ENCODE measurements at places on chromosomes 7 and 10.

DNA sequence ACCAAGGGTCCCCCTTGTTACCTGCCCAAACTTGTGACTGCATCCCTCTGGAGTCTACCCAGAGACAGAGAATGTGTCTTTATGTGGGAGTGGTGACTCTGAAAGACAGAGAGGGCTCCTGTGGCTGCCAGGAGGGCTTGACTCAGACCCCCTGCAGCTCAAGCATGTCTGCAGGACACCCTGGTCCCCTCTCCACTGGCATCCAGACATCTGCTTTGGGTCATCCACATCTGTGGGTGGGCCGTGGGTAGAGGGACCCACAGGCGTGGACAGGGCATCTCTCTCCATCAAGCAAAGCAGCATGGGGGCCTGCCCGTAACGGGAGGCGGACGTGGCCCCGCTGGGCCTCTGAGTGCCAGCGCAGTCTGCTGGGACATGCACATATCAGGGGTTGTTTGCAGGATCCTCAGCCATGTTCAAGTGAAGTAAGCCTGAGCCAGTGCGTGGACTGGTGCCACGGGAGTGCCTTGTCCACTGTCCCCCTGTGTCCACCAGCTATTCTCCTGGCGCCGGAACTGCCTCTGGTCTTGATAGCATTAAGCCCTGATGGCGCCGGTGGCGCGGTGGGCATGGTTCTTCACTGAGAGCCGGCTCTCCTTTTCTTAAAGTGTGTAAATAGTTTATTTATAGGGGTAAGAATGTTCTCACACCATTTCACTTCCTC lies 19.4 kb upstream of the SH2D4B start:
- no peak for DNase-seq

DNA sequence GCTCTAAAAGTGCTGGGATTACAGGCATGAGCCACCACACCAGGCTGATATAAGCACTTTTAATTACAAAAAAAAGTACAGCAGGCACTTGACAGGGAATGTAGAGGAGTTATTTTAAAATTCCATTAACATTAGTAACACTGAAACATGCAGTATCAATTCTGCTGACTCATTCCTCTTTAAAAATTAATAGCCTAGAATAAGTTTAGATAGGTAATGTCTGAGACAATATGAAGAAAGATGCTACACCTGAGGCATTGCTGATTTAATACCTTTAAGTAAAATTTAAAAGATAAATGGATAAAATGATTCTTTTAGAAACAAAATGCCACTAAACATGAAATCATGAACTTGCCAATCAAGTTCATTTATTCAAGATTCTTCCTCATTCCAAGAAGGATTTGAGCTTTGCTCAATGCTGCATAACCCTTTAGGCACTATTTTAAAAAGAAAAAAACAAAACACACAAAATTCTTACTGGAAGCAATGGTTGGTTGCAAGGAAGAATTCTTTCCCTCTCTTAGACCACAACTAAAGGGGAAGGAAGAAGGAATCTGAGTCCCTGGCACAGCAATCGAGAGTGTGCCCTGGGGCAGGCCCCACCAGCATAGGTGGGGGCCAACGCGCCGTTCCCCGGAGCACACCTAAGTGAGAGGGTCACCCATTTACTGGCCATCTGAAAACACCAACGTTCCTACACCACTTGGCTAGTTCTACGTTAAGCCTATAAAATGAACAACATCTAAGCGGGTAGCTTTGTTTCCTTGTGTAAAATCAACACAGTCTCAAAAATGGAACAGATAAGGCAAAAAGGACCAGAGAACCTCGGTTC lies 26.6 kb downstream of the ESYT2 start:
- DNase-seq: no peak

- no peak for DNase-seq
Measured at GRCh38 chr7:381211-382042, 91.5 kb downstream of the FOXL3 start.

GRCh38 chr7:95434557-95435421 lies at the start of gene PON2:
Gene PON2 (minus strand): TSS chr7:95435028. CDS start chr7:95434951, 77 bp downstream.
- DNase-seq: peak; percentile 45

GRCh38 chr10:94088926-94089381 lies 95.2 kb downstream of the PLCE1 start:
- no peak for DNase-seq

- no peak for DNase-seq
Measured at GRCh38 chr7:55350281-55350680, 14.9 kb upstream of the LANCL2 start.

DNA sequence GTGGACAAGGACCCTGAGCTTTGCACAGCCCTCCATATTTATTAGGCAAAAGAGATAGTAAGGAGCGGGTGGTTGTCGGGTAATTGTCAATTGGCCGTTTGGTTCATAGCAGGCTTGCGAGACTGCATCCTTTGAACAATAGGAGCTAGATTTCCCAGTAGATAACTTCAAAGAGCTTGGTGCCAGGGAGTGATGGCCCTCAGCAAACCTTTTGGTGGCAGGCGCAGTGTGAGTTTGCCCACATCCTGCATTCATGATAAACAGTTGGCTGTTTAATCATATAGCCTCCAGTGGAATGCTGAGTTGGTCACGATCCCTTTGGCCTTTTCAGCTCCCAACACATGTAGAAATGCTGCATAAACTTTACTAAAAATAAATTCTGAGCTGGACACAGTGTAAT lies 156.9 kb downstream of the AKR1D1 start:
- DNase-seq: no peak

DNA sequence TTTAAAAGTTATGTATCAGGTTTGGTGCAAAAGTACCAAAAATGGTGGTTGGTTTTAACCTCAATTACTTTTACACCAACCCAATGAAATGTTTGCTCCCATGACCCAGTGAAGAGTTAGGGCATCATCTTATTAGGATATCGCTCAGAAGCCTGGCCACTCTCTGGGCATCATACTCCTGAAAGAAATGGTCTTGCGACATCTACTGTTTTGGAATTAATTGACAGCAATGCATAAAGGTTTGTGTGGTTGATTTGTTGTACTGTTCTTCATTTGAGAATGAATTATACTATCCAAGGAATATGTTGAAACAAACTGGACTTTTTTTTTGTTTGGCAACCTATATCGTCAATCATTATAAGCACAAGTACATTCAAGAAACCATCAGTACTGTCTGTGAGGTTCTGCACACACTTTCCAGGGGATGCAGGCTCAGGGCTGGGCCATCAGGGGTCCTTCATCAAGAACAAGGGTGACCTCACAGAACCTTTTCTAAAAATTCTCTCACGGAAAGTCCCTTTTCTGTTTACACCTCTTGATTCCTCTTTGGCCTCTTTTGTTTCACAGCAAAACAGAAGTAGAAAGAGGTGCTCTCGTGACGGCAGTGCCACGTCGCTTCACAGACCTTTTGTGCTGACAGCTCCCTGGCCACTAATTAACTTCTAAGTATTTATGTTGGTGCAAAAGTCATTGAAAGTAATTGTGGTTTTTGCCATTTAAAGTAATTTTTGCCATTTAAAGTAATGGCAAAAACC lies 117.2 kb upstream of the KLF6 start:
- no peak for DNase-seq

DNA sequence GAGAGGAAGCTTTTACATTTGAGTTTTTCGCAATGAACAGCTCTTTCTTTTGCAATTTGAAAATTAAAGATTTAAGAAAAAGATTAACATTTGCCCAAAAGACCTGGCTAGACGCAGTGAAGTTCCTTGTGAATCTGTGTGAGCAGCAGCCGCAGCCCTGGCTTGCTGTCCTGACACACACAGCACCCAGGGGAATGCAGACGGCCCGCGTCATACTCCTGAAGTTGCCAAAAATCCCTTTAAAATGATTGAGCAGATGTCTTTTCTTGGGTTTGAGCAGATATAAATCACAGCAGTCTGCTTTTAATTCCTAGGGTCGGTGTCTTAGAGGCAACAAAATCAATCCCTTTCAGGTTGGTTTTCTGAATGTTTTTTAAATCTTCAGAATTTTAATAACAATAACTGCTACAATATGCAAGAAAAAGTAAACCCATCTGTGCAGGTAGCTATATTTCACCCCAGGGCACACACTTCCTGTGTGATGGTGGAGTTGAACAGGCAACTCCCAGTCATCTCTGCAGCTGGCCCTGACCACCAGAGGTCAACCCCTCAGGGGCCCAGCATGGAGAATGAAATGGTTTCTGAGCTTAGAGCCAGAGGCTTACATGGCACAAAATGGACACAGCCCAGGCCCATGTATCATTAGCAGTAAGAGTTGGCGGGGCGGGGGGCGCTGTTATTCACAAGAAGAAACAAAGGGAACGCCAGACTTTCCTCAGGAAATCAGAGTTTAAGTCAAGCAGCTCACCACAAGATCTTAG lies 32.2 kb upstream of the TRIL start:
- no peak for DNase-seq

DNA sequence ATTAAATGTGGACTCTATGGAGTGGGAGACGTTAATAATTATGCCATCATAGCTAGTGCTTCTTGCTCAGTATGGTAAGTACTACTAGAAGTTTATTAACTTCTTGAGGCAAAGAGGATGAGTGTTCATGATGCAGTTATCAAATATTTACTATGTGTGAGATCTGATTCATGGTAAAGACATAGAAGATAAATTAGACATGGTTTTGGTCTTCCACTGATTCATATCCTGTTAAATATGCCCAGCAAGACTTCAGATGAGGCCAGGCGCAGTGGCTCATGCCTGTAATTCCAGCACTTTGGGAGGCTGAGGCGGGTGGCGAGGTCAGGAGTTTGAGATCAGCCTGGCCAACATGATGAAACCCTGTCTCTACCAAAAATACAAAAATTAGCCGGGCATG lies 547.1 kb upstream of the ANKRD30A start:
- no peak for DNase-seq

DNA sequence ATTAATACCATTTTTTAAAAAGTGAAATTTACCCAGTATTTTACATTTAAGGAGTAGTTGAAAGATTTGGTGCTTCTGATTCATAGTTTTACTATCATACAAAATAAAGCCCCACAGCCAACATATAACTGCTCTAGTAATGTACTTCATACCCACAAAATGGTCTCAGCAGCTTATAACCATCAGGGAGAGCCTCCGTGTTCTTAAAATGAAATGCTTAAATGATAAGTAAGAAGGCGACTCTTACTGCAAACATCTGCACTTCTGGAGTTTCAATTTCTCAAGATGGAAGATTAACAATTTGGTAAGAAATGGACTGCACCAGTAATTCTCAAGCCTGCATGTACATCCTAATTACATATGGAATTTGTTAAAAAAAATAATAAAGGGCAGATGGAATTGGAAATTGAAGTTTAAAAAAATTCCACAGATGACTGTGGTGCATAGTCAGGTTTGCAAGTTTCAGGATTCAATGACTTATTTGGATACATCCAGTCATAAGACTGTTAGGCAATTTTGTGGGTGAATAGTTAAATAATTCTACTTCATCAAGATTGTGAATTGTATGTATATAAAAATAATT lies 461.0 kb downstream of the KIF20B start:
- no peak for DNase-seq

GRCh38 chr10:4215963-4216575 lies 431.1 kb upstream of the KLF6 start:
- DNase-seq: no peak

GRCh38 chr10:17756557-17757217 lies 4.7 kb downstream of the TMEM236 start:
- no peak for DNase-seq

DNA sequence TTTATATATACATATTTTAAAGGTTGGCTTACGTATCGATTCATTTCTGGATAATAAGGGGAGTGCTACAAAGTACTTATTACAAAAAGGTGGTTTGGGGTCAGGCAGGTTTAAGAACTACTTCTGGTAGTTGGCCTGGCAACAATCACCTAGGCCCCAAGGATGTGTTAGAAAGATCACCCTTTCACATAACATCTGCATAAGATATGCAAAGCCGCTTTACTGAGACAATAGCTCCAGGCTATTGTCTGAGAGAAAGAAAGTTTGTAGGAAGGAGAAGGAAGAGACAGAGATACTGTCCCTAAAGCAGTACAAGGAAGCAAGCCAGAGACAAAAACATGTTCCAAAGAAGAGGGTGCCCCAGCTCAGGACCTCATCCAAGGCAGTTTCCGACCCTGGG lies 6.2 kb downstream of the PAXIP1 start:
- DNase-seq: no peak
